Activated CD4-positive, alpha-beta T cell treated with anti-CD3 and anti-CD28 coated beads, Interleukin-2, Interleukin-4, amounts not matched to agents 100 ng/mL and 50 ng/mL, durations not matched to agents 16 hours and 8 hours (primary cell): ENCODE measurements at places on chromosomes 5 and 9.

DNA sequence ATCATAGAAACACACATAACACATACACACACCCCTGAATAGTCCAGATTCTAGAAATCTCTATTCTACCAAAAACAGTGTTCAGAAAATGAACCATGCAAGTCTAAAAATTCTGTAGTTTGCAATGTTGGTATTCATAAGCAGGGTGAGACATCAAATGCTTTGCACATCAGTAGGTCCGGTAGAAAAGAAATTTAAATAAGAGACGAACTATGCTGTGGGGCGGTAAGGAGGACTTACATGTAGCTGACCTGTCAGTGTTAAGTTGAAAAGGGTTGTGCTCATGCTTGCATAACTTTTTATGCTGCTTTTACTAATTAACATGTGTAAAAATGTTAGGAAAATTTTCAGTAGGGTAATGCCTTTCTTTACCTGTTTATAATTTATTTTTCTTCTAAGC lies 409.1 kb downstream of the KIAA0825 start:
- no peak for DNase-seq

DNA sequence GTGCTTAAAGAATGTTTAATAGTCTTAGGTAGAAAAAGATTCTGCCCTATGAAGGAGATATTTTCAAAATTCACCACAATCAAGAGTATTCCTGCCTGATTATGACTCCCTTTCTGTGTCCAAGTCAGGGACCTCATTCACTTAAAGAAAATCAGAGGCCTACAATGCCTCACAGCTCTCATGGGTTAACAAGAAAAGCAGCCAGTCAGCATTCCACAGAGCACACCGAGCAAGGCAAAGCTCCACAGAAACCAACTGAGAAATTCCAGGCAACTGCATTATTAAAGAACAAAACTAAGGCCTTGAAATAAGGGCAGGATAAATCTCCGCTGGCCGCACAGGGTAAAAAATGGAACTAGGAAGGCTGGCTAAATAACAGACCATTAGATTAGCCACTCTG lies 161.1 kb downstream of the TARS1 start:
- DNase-seq, result no peak

- DNase-seq, result no peak
Observed at GRCh38 chr9:16688814-16689213, 181.7 kb downstream of the BNC2 start.

DNA sequence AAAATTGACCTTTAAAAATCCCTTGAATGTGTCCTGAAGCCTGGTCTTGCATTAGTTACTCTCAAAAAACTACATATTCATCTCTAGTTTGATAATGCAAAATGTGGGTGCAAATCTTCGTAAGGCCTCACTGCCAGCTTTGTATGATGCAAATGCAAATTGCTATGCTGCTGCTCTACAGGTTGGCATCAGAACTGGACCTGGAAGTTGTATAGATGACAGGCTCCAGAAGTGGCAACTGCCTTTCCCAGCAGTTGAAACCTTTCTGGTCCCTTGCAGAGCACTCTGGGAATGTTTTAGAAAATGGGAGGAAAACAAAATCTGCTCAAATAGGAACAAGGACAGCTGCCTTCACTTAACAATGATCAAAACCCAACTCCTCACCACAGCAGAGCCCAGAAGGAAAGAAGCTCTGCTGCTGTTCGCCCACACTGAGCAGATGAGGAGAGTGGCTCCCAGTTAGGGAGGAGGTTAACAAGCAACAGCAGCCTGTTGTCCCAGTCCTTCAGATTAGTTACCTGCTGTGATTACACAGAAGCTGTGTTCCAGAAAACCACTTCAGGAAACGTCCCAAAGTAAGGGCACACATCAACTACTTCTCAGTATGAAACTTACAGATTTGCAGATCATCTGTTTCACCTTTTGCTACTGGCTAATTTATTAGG lies 93.5 kb downstream of the PLPP1 start:
- no peak for DNase-seq

DNA sequence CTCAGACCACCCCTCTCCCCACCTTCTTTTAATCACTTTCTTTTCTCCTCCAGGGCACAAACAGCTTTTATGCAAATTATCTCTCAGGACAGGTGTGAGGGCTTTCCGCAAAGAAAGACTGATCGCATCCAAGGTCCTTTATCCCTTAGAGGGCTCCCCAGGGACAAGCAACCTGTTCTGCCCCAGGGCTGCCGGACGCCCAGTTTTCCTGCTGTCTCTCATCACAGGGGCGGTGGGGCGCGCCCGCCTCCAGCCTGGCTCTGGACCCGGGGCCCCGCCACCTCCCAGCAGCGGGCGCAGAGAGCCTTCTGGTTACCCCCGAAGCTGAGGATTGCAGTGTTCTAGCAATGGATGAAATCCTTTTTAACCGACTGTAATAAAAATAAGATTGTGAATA lies 266.1 kb downstream of the CWC27 start:
- no peak for DNase-seq

DNA sequence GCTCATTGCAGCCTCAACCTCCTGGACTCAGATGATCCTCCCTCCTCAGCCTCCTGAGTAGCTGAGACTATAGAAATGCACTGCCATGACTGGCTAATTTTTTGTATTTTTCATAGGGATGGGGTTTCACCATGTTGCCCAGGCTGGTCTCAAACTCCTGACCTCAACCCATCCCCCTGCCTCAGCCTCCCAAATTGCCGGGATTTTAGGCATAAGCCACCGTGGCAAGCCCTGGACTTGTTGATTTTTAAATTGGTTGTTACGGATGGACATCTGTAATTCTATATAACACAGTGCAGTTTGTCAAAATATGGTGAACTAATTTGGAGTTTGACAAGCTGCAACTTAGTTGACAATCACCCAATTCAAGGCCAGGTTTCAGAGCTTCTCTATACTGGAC lies 22.7 kb downstream of the SNX18 start:
- no peak for DNase-seq

GRCh38 chr5:87136733-87137132 lies 130.9 kb upstream of the RASA1 start:
- no peak for DNase-seq

DNA sequence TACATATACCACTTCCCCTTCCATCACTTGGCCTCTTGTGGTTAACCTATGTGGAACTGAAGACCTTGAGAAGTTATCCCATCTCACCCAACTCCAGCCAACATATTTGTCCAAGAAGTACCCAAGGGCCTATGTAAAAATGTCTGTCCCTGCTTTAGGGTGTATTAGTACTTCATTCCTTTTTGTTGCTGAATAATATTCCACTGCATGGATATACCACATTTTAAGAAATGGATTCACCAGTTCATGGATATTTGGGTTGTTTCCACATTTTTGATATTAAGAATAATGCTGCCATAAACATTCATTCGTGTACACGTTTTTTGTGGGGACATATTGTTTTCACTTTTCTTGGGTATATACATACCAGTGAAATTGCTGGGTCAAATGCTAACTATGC lies 28.6 kb downstream of the IDNK start:
- DNase-seq, result no peak

- no peak for DNase-seq
Observed at GRCh38 chr5:185095-186070, 5.9 kb upstream of the LRRC14B start.

DNA sequence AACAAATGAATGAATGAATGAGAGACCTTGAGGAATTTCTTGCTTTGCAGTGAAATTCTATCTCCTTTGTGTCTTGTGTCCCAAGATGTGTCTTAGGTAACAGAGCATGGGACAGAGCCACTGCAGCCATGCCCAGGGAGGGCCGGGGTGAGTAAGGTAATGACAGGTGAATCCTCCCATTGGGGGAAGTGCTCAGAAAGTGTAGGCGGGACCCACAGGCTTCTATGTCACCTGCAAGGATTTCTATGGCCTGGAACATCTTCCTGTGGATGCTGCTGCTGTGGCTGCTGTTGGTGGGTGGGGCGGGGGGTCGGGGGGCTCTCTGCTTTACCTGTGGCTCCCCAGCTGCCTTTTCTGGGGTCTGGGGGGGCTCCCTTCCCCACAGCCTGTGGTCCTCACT lies 133.6 kb upstream of the IER5L start:
- DNase-seq, result no peak

DNA sequence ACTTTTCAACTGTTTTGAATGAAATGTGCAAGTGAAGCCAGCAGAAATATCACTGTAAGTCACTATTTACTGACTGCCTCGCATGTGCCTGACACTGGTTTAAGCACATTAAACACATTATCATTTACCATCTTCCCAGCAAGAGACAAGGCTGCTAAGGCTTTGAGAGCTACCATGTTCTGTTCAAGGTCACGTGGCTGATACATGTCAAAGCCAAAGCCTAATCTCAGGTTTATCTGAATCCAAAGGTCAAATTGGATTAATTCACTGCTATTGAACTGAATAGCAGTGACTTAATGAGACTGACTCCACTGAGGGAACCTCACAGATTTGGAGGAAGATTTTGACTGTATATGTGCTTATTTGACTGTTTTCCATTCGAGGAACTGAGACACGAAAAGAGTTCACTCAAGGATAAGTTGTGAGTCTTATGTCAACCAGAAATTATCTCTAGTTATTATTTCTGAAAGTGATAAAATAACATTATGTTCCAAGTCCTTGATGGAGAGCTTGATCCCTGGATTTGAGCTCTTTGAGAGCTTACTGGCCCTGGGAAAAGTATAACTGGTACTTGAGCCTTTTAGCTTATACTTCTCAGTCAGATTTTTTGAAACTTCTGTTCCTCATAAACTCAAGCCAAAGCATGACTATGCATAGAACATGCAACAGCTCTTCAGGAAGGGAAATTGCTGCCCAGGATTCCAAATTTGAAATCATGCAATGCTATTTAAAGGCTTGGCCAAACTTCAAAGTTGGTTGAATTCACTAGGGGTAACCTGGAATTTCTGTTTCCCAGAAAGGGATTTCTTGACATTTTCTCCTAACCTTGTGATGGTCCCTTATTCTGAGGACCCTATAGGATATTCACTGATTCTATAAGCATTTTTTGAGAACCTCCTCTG lies 23.4 kb upstream of the ARHGAP26 start:
- DNase-seq, result no peak

DNA sequence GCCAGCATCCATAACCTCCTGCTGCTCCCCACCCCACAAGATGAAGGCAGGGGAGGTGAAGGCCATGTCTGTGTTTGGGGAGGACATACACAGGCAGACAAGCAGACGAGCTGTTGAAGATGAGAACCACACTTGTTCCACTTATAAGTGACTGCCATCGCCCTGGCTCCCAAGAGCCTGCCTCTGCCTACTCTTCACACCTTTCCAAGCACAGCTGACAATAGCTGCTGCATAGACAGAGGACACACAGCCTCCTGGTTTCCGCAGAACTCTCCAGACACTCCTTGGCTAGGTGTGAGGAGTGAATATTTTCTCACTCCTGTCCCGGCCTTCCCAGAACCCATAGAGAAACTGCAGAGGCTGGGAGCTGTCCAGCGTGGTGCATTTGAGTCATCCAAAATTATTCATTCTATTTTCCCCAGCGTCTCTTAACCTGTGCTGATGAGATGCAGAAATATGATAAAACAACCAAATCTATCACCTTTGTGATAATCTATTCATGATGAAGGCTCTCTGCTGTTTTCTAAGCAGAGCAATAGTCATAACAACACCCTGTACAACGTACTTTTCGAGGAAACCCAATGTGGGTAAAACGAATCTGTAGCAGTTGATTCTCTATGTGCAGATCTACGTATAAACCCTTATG lies 24.7 kb downstream of the KLF9 start:
- no peak for DNase-seq

GRCh38 chr9:110240198-110240597 lies 16.1 kb downstream of the TXN start:
- DNase-seq, result no peak

DNA sequence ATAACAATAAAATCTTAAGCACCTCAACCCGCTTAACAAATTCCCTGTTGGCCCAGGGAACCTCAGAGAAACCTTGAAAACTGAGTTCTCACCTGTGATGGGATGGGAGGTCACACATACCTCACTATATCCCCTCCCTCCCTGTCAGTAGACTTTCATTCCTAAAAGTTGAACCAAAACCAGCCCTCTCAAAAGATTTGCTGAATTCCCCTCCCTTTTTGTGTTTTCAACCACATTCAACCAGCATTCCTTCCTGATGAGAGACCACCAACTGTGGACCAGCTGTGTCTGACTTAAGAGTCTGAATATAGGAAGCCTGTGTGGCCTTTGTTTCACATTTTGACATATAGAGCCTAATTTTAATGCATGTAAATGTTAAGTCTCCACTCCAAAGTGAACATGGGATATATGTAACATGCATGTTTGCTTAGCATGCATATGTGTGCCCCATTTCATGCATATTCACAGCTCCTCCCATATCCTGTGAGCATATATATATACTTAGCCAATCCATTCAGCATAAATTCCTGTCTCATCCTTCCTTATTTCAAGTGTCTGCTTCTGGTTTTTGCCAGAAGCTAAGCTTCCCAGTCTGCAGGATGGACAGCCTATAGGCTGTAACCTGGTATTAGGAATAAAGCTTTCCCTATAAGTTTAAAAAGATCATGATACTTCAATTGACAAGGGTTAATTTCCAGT lies 604.6 kb downstream of the PTPRD start:
- DNase-seq, result no peak

DNA sequence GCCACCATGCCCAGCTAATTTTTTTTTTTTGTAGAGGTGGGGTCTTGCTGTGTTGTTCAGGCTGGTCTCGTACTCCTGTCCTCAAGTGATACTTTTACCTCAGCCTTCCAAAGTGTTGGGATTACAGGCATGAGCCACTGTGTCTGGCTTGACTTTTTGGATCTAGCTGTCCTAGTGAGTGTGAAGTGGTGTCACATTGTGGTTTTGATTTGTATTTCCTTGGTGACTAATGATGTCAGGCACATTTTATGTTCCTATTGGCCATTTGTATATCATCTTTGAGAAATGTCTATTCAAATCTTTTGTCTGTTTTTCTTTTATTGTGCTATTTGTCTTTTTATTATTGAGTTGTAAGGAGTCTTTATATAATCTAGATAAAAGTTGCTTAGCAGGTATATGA lies 53.5 kb upstream of the MCCC2 start:
- DNase-seq, result peak; percentile 48

- DNase-seq, result no peak
Observed at GRCh38 chr9:95381221-95381620, 63.7 kb upstream of the FANCC start.

DNA sequence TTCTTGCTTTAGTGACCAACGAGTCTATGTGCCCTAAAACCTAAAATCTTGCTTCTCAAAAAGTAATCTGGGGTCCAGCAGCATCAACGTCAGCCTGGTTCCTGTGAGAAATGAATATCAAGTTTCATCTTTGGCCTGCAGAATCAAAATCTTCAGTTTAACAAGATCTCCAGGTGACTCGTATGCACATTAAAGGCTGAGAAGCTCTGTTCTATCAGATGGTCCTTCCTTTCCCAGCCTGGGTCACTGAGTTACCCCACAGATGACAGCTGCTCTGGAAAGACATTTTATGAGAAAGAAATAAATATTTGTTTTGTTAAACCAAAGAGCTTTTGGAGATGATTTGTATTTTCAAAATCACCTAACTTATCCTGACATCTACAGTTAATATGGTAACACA lies 75.8 kb downstream of the ADAMTSL1 start:
- DNase-seq, result no peak

GRCh38 chr5:73312146-73312871 lies 136.3 kb downstream of the FOXD1 start:
- no peak for DNase-seq

GRCh38 chr9:79287708-79288290 lies 284.0 kb upstream of the TLE4 start:
- DNase-seq, result no peak

GRCh38 chr9:35716230-35716629 lies 15.8 kb downstream of the TLN1 start:
- DNase-seq, result no peak
